ENCODE measurements at places on chromosomes 6 and 20.

DNA sequence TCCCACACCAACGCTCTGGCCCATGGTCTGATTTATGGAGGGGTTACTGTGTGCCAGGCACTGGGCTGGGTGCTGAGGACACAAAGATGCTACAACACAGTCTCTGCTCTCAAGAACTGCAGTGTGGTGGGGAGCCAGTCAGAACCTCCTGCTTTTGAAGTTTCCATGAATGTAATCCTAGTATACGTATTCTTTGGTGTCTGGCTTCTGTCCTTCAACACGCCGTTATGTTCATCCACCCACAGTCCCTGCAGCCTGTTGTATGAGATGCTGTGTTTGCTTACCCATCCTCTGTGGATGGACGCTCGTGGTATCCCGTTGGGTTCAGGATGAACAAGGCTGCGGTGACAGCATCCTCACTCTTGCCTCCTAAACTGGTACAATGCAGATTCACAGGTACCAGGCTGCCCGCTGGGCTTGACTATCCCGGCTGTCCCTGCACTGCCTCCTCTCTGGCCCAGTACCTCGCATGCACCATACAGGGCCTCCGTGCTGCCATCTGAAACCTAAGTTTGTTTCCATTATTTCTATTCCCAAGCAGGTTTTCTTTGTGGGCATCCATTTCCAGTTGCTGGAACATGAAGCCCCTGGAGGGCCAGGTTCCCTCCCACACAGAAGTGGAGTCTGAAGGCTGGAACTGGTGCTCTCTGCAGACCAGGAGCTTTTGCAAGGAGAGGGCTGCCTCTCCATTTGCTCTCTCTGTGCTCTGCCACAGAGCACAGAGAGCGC lies 364.5 kb downstream of the ZFAND3 start:
- DNase-seq = no peak

GRCh38 chr6:148388521-148388920 lies 45.9 kb downstream of the SASH1 start:
- no peak for DNase-seq

DNA sequence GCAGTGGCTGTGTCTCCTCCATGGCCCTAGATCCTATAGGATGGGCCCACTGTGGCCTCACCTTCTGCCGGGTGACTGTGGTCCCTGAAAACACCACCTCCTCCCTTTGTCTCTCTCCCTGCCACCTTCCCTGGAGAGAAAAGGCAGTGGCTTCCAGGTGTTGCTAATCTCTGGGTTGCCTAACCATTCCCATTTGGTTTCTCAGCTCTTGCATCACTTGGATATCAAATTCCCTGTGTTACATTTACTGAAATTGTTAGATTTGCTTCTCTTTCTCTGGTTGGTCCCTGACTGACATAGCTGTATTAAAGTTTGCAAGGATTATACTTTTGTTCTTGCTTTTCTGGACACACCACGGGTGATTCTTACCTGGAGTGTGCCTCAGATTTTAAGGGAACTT lies 9.3 kb upstream of the ZFP64 start:
- no peak for DNase-seq

DNA sequence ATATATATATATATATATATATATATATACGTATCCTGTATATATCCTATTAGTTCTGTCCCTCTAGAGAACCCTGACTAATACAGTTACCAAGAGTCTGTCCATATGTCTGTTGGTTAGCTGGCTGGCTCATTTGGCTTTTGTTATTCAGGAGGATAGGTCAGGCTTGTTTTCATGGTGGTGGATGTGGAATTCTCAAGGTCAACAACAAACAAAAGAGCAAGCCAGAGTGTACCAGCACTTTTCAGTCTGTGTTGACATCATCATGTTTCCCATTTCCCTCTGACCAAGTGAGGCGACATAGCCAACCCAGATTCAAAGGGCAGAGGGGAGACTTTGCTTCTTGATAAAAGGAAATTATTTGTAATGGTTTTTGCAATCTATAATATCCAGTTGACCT lies 88.5 kb upstream of the PTCHD4 start:
- no peak for DNase-seq

DNA sequence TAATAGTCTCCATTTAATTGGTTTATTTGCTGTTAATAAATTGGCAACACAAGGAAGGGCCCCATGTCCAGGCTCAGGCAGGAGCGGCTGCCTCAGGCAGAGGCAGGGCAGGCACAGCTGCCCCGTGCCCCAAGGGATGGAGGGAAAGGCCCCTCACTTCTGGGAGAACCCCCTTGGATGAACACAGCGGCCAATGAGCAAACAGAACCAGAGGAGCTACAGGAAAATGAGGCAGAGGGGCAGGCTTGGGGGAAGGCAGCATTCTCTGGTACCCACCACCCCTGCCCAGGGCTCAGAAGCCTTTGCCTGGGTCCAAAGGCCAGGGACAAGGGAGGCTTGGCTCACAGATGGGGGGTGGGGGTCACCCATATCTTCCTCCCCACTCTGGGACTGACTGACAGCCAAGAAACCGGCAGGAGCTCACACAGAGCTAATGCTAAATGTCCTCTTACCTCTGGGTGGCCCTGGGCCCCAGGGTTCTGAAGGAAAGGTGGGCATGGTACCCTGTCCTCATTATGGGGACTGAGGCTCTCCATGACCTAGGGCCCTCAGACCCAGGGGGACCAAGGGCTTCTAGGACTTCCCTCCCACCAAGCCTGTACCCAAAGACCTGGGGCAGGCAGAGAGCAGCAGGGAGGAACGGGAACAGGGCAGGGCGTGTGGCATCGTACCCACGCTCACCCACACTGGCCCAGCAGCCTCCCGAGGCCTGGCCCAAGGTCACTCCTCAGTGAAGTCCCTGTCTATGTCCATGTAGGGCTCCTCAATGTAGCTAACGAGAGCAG lies 47.0 kb downstream of the MYH7B start:
- DNase-seq = no peak

DNA sequence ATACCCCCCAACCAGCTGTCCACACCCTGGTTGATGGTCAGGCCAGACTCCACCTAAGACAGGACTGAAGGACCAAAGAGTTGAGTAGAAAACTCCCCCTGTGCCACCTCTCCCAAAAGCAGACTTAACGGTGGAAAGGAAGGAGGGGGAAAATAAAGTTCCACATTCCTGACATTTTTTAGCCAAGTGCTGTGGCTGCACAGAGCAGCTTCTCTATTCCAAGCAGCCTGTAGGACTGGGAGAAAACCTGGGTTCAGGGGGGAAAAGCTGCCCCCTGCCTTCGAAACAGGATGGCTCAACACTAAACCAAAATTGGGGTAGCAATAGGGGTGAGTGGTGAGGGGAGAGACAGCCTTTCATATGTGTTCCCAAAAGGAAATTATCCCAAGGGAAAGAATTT lies 3.6 kb downstream of the TRAM2 start:
- DNase-seq = no peak
